Brain microvascular endothelial cell (primary cell): ENCODE measurements at places on chromosomes 4 and X.

- DNase-seq = no peak
Observed at GRCh38 chrX:68995386-68995779, 166.6 kb downstream of the EFNB1 start.

DNA sequence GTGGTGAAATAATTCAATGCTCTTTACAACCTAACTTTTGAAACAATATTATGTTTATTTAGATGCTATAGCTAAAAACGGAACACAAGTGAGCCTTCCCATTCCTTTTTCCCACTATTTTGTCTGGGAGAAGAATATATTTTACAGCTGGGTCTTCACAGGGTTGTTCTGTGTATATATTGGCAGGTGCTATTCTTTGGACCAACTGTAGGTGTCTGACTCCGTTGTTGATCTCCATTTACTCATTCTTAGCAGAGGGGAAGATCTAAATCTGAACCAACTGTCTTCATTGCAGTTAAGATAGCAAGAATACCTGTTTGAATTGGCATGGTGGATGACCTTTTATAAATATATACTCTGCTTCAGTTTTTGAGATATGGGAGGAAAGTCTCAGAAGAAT, 257.4 kb downstream of the CFAP299 start:
- DNase-seq = no peak

GRCh38 chr4:8685831-8686230, 93.3 kb downstream of the CPZ start:
- no peak for DNase-seq

DNA sequence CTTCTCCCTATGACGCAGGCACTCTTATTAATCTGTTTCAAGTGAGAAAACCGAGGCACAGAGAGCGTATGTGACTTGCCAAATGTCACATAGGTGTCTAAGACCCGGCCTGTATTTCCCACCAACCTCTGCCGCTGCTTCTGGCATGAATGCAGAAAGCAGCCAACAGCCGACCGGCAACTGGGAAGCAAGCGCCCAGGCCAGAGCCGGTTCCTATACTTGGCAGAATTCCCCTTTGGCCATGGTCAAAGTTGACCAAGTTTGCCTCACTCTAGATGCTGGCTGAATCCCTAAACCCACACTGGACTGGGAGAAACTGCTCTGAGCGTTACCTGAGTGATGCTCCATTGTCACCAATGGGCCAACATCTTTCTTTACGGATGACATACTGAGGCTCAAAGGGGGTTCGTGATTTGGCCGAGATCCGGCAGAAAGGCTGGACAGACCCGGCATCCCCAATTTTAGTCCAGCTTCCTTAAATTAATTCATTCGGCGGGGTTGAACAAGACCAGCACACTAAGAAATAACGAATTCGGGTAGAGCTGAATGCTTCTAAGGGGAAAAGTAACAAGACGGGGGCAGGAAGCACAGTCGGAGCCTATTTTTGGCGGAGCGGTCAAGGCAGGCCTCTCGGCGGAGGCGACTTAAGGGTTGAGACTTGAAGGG, 11.2 kb downstream of the MSX1 start:
- DNase-seq = no peak
